ENCODE measurements at places on chromosomes 1 and 21.

DNA sequence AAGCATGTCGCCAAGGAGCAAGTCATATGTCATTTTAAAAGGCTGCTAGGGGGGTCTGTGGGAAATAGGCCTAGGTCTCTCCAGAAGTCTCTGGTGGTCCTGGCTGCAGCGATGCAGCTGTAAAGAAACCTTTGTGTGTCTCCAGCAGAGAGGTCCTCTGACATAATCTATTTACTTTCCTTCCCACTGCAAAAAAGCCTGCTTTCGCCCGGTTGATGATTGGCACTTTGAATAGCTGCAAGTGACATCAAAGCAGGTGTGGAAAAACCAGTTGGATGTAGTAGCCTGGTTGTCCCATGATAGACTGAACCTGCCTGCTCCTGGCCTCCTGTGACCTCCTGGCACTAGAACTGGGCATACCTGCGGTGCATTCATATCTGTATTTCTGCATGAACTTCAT, 13.8 kb downstream of the RASSF5 start:
- no peak for DNase-seq

DNA sequence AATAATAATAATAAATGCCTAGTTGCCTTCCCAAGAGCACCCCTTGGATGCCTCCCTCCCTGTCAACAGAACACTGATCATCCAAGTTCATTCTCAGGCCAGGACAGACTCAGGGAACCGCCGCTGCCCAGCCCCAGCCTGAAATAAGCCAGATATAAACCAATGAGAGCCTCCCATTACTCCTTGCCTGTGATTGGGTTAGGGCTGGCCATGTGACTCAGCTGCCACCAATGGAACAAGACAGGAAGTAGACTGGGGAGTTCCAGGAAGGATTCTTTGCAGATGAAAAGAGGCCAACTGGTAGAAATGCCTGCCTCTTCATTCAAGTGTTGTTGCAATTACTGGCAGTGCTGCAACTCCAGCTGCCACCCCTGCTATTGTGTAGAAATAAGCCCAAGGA, 146.4 kb upstream of the TIAM1 start:
- no peak for DNase-seq

- DNase-seq, result no peak
Measured at GRCh38 chr1:43566382-43567044, 35.8 kb downstream of the PTPRF start.

GRCh38 chr1:220527279-220527907, 543 bp upstream of the MARK1 start:
- no peak for DNase-seq

- DNase-seq, result no peak
Measured at GRCh38 chr1:56080123-56080522, 499.2 kb downstream of the PLPP3 start.

GRCh38 chr1:54249819-54250435, 50.0 kb downstream of the MRPL37 start:
- no peak for DNase-seq

DNA sequence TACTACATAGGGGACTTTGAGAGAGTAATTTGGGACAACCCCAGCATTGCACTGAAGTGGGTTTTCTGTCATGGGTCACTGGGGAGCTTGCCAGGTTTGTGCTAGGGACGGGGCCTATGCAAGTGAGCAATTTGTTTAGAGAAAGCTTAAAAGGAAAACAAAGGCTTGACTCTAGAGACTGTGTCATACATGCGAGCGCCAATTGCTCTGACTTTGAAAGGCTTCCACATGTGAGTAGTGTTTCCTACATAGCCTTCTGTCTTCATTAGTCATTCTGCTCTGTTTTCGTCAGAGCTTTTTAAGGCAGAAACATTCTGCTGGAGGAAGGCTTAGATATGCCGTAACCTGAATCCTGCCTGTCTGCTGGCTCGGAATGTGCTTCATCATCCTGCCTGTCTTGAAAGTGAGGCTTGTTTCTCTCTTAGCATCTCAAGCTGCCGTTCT, 28.4 kb downstream of the TRIM45 start:
- no peak for DNase-seq

All from activated T-cell treated with anti-CD3 and anti-CD28 coated beads, Interleukin-2, amount 50 U/mL, for 24 hours (primary cell).